Dermis blood vessel endothelial cell (primary cell): ENCODE measurements at places on chromosomes 1 and 21. TPM values are rescaled to one million over a fixed set of nuclear protein-coding genes. Genes with fewer than 3 reads are reported as not detected.

GUCA2B gene
- not detected in 2 replicates for total RNA-seq

- DNase-seq: no peak
Observed at GRCh38 chr1:110686188-110686587, 11.4 kb upstream of the KCNA3 start.

DNA sequence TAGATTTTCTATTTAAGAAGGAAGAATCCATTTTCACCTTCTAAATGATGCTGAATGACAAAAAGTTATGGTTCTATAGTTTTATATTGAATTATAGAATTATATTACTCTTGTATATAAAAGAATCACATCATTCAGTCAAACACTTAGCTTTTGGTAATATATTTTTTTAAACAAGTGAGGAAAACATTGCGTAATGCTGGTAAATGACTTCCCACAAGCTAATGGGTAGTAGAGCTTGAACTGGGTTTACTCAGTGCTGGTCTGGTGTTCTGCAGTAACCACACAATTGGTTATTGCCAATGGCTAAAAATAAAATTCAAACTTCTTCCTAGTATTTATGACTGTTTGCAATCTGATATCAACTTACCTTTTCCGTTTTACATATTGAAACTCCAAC lies 10.6 kb upstream of the GIPC2 start:
- no peak for DNase-seq

DNA sequence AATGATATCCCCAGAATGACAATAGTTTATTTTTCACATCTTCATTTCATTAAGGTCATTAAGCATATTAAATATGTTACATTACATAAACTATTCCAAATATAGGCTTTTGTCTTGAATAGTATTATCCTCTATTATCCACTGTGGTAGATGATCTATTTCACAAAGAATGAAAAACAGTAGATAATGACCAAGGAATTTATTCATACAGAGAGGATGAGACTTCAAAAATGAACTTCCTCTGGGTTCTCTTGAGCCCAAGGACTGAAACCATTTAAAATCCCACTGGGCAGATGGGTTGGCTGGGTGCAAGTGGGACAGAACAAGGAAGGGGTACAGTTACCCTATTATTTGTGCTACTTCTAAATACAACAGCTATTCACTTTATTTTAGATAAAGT lies 33.0 kb downstream of the PTPN14 start:
- DNase-seq: no peak

GRCh38 chr1:220818421-220819173 lies 31.9 kb downstream of the MTARC1 start:
- peak; percentile 39 for DNase-seq

DNA sequence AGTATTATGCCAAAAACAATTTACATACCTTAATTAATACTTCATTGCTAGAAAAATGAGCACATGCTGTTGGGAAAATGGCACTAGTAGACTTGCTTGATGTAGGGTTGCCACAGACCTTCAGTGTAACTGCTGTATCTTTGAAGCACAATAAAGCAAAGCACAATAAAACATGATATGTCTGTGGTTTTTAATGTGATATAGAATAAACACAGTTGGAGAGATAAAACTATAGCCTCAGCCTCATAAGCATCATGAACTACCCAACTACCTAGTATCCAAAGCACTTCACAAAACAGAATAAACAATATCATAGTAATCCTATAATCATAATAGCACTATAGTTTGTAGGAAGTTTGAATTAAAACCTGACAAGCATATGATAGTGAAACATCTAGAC lies 143.5 kb downstream of the SYT14 start:
- no peak for DNase-seq

- no peak for DNase-seq
Observed at GRCh38 chr1:39321979-39322378, 117.5 kb downstream of the MACF1 start.
